A172 (cell line): ENCODE measurements at places on chromosomes 6 and 20.

DNA sequence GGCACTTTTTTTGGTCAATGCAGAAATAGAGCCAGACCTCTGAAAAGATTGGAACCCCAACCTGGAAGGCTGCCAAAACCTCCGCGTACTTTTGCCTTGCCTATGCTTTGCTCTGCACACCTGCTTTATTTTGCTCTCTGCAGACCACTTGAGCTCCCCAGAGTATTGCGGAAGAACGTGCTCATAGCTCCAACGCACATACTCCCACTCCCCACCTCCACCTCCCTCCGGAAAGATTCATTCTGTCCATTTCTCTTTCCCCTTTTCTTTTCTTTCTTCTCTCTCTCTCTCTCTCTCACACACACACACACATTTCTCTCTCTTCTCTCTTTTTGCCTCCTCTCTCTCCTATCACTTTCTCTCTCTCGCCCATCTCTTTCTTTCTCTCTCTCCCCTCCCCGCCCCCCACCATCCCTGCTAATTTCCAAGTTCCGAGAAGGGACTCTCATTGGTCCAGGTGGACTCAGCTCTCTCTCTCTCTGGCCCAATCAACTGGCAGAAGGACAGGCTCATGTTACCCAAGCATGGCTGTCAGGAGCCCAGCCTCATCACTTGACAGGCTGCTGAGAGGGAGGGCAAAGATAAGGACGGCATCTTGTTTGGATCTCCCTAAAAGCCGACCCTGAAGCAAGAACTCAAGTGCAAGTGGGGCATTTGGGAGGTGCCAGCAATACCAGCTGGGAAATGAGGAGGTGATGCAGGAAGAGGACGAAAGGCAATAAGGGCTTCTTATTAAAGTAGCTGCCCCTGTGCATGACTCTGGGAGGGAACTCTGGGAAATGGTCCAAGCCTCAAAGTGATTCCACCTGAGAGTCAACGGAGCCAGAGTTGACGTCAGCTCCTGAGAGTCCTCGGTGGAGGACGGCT lies 246.1 kb downstream of the LY86 start:
- DNase-seq: no peak

- DNase-seq: no peak
Observed at GRCh38 chr20:276620-277495, 13.7 kb downstream of the C20orf96 start.

DNA sequence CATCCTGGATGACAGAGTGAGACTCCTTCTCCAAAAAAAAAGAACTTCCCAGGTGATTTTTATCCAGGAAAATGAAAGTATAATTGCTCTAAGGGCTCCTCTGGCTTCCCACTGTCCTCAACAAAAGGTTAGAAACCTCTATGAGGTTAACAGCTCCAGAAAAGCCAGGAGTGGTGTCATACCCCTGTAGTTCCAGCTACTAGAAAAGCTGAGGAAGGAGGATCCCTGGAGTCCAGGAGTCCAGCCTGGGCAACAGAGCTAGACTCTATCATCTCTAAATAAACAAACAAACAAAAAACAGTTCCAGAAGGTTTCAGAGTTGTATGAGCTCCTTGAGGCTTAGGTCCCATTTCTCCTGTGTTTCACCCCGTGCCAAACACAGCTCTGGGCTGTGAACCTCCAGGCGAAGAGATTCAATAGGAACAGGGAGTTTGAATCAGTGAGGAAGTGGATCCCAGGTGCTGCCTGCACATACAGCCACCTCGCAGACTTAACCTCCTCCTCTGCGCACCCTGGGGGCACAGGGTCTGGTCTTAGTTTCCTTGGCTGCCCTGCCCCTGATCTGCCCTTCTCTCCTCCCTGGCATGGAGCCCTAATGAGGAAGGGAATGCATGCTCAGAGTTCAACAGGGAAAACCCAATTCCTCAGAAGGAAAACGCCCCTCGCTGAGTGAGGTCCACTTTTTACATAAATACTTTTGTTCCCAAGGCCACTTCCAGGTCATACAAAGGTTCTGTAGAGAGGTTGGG lies 31.0 kb downstream of the ZC3H12D start:
- no peak for DNase-seq

GRCh38 chr6:34585512-34586061 lies 29.5 kb upstream of the SPDEF start:
- DNase-seq: no peak

GRCh38 chr20:35791821-35792220 lies 20.0 kb downstream of the PHF20 start:
- DNase-seq: peak; percentile 28

DNA sequence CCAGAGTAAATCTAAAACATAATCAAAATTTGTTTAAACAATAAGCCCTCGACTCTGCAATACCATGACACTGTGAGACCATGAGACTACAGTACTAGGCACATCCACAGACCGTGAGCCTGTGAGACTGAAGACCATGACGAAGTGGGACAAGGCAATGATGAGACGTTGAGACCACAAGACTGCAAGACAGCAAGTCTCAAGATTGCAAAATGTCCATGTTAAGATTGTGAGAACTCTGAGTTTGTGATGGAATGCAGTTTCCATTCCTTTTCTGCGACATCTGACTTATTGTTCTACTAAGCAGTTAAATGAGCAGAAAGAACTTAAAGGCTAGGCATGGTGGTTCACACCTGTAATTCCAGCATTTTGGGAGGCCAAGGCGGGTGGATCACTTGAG lies 102.1 kb upstream of the PHACTR1 start:
- no peak for DNase-seq

DNA sequence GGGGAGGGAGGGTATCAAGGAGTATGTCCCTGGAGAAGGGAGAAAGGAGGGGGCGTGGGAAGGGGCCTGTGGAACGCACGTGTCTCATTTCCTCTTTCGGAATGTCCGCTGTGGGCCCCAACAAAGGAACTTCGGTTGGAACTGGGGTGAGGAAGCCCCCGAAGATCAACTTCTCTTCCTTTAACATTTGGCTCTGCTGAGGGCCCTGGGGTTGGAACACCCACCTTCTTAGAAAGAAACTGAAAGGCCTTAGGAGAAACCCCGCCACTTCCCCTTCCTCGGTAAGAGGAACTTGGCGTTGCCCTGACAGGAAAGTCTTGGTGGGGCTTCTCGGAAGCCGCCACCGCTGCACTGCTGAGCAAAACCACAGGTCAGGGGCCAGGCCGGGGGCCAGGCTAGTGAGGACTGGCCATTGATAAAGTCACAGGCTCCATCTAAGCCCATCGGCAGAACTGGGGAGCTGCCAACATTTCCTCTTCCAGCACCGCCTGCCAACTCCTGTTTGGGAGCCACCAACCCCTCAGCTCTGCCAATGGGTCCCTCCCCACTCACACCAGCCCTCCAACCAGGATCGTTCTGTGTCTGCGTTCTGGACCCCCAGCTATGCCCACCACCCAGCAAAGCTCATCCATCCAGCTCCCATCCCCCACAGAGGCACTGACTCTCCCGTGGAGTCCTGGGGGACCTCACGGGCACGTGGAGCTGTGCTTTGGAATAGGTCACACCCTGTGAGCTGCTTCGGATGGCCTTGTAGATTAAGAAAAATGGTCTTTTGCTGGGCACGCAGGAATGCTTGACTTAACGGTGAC lies 44.8 kb downstream of the FGD2 start:
- no peak for DNase-seq

DNA sequence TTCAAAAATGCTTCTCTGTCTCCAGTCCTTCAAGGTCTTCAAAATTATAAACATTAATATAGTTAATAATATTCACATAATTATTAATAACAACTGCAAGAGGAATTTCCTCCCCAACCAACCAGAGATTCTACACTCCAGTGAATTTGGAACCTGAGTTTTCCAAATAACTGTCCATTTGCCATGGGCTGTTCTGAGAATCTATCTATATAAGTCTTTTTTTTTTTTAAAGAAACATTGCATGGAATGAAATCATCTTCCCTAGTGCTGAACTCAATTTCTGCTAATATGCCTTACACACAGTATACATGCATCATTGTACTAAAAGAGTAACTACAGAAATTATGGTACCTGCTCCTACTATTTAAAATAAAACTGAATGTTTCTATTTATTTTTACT lies 113.9 kb downstream of the SLC22A3 start:
- no peak for DNase-seq

DNA sequence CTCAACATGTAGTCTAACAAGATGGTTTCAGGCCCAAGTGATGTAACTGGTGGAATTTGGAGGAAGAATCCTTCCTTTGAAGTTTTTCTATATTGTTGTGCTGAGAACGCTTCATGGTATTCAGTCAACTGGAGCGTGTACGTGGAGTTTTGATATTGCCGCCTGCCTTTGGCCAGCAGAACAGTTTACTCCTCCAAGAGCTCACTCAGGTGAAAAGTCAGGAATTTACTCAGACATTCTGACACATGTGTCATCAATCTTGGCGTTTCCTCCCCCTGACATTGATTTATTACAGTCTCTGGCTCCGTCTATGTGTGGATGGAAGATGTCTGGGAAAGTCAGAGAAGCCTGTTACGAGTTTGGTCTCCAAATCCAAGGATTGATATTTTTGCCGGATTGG lies 19.0 kb upstream of the TGM2 start:
- no peak for DNase-seq

- DNase-seq: peak; percentile 39
Observed at GRCh38 chr6:166627875-166628801, 1.1 kb upstream of the RPS6KA2 start.

GRCh38 chr6:151290877-151291721 lies 51.3 kb downstream of the AKAP12 start:
- no peak for DNase-seq

GRCh38 chr20:52217689-52218395 lies 26.3 kb upstream of the ZFP64 start:
- DNase-seq: no peak

DNA sequence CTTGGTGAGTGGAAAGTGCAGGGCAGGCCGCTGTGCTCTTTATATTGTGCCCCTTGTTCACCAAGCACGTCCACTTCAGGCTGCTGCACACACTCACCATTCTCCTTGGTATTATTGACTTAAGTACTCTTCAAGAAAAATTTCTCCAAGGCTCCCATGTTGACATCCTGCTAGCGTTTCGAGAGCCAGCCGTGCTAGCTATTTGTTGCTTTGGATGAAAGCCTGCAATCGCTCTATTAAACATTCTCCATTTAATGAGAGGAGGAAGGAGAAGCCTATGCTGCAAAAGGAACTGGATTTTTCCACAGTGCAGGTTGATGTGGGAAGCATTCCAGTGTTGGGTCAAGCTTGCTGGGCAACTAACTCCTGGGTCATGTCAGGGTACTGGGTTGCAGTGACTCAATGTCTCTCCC lies 113.5 kb downstream of the CD83 start:
- no peak for DNase-seq

DNA sequence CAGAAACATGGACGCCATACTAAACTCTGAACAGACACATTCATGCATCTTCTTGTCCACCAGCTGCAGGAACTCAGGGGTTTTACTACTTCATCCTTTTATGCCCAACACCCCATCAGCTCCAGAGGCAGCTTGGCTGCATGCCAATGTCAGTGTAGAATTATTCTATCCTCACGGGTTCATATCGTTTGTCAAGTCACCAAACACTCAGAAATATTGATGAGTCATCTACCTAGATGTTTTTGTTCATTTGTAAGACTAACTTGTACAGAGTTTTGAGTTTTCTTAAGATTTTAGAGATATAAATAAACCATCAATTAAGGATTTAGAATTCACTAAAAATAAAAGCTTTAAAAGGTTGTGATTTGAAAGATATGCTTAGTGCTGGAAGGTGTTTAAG lies 590.7 kb upstream of the FLRT3 start:
- DNase-seq: no peak

DNA sequence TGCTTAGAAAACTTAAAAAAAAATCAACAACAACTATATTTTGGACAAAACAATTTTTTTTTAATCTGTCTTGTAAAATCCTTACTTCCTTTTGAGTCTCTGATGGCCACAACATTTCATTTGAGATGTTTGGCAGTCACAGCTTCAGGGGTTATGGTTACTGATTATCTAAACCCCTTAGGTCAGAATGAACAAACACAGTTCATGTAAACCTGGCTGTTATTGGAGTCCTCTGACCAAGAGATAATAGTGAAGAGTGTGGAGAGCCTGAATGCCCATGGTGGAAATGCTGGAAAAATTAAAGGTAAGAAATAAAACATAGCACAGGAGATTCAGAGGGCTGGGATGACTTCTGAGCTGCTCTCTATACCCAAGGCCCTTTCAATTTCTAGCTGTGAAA lies 38.2 kb downstream of the TMX4 start:
- DNase-seq: no peak

DNA sequence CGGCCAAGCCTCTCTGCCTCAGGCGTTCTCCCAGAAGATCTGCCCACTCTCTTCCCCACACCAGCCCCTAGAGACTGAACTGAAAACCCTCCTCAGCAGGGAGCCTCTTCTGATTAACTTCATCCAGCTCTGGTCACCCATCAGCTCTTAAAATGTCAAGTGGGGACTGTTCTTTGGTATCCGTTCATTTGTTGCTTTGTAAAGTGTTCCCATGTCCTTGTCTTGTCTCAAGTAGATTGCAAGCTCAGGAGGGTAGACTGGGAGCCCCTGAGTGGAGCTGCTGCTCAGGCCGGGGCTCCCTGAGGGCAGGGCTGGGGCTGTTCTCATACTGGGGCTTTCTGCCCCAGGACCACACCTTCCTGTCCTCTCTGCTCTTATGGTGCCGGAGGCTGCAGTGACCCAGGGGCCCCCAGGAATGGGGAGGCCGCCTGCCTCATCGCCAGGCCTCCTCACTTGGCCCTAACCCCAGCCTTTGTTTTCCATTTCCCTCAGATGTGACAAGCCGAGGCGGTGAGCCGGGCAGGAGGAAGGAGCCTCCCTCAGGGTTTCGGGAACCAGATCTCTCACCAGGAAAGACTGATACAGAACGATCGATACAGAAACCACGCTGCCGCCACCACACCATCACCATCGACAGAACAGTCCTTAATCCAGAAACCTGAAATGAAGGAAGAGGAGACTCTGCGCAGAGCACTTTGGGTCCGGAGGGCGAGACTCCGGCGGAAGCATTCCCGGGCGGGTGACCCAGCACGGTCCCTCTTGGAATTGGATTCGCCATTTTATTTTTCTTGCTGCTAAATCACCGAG lies 14.2 kb downstream of the VEGFA start:
- no peak for DNase-seq

DNA sequence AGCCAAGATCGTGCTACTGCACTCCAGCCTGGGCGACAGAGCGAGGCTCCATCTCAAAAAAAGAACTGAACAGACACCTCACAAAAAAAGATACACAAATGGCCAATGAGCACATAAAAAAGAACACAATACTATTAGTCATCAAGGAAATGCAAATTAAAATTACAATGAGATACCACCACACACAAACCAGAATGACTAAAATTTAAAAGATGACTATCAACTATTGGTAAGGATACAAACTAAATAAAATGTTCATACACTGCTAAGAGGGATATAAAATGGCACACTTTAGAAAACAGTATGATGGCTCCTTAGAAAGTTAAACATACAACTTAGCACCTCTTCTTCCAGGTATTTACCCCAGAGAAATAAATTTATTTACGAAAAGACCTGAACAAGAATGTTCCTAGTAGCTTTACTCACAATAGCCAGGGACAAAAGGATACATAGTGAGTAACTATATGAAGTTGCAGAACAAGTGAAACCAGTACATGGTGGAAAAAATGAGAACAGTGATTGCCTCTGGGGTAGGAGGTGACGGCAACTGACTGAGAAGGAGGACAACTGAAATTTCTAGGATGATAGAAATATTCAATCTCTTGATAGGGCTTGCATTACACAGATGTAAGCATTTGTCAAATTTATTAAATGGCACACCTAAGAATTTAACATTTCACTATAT lies 53.2 kb downstream of the FAM8A1 start:
- DNase-seq: no peak
